ENCODE measurements at places on chromosomes 2 and 18.
A peak's percentile ranks its signal among the peaks of the same experiment; 100 is the strongest.

DNA sequence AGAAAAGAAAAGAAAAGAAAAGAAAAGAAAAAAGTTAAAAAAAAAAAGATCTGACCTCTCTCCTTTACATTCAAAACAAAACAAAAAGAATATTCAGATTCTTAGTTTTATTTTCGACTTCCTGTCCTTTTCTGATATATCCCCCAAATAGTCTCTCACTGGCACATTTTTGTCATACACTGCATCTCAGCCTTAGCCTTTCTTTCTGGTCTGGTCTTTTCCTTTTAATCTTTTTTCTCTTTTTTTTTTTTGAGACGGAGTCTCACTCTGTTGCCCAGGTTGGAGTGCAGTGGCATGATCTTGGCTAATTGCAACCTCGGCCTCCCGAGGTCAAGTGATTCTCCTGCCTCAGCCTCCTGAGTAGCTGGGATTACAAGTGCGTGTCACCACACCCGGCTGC is 1.6 kb upstream of the RIOK3 start:
- DNase-seq, result no peak

GRCh38 chr2:129103936-129104878 is 785.5 kb upstream of the HS6ST1 start:
- no peak for DNase-seq

- no peak for DNase-seq
Measured at GRCh38 chr18:26802330-26803200, 62.9 kb downstream of the AQP4 start.

GRCh38 chr2:41595240-41595639 is 452.6 kb upstream of the PKDCC start:
- DNase-seq, result peak; percentile 38

- peak; percentile 40 for DNase-seq
Measured at GRCh38 chr18:73283032-73283431, 415.2 kb upstream of the NETO1 start.

- no peak for DNase-seq
Measured at GRCh38 chr2:181814057-181814491, 77.5 kb upstream of the ITPRID2 start.

- DNase-seq, result no peak
Measured at GRCh38 chr2:635687-636621, 41.3 kb downstream of the TMEM18 start.

DNA sequence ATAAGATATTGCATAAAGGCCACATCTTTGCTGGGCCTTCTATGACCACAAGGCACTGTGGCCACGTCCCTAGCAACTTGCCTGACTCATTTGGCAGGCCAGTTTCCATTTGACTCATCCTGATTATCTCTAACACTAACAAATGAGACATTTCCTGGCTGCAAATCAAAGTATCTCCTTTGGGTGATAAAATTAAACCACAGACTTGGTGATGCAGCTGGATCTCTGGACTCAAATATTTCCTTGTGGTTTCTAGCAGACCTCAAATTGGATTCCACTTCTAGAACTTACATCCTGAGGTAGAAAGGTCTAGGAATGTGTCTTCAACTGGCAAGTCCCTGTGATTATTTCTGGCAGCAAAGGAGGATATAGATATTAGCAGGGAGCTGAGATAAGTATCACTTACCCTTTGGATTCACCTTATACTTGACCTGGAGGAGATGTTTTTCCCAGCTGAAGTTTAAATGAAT is 167.9 kb upstream of the NXPH2 start:
- DNase-seq, result peak; percentile 98

- no peak for DNase-seq
Measured at GRCh38 chr2:44722026-44722625, 219.4 kb upstream of the SIX3 start.

- DNase-seq, result no peak
Measured at GRCh38 chr18:32135625-32136024, 44.0 kb downstream of the RNF138 start.

GRCh38 chr18:7447318-7448028 is 119.6 kb upstream of the PTPRM start:
- peak; percentile 13 for DNase-seq

DNA sequence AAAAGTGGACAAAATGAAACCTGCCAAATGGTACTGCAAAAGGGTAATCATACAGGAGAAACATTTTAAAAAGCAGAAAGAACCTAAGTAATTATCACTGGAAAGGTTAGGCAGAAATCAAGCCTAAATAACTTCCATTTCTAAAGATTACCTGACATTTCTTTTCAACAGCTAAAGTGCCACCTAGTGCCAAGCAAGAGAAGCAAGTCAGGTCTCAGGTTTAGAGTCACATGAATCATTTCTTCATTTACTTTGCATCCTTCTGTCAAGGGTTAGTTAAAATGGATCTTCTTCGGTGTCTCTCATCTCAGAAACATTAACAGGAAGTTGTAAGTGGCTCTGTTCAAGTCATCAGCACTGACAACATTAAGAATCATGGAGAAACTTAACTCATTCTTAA is 90.3 kb downstream of the AKAIN1 start:
- DNase-seq, result no peak

DNA sequence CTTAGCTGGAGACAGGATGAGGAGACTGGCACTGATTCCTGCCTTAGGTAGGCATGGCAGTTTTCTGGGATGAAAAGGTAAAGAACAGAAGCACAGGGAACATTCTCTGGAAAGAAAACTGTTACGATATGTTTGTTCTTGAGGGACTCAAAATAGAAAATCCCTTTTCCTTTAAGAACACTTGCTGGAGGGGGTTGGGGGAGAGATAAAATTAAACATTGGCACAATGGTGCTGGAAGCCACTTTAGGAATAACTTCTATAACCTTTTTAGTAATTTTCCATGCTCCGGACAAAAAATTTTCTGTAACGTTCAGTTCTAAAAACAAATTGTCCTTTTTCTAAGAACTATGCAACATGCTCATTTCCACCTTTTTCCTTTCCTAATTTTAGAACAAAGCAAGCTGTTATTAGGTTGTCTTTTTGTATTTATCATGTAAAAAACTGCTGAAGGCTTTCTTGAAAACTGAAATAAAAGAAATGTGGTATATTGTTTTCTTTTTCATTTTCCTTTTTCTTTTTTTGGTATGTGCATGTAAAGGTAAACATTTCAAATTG is 343.8 kb downstream of the EPHA4 start:
- DNase-seq, result no peak

DNA sequence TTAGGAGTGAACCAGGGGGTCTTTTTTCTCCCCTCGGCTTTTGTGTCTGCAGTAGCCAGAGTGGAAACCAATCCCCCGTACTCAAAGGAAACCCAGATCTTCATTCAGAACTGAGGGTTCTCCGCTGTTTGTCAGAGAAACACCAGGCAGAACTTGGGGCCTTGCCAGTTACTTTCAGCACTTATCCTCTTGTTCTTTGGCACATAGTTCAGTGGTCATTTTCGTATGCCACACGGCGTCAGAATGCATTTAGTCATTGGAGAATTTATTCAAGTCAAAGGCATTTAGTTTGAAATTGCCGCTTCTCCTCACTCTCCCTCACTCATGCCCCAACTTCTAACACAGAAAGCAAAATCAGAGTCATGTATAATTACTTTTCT is 102.9 kb downstream of the CABLES1 start:
- no peak for DNase-seq

DNA sequence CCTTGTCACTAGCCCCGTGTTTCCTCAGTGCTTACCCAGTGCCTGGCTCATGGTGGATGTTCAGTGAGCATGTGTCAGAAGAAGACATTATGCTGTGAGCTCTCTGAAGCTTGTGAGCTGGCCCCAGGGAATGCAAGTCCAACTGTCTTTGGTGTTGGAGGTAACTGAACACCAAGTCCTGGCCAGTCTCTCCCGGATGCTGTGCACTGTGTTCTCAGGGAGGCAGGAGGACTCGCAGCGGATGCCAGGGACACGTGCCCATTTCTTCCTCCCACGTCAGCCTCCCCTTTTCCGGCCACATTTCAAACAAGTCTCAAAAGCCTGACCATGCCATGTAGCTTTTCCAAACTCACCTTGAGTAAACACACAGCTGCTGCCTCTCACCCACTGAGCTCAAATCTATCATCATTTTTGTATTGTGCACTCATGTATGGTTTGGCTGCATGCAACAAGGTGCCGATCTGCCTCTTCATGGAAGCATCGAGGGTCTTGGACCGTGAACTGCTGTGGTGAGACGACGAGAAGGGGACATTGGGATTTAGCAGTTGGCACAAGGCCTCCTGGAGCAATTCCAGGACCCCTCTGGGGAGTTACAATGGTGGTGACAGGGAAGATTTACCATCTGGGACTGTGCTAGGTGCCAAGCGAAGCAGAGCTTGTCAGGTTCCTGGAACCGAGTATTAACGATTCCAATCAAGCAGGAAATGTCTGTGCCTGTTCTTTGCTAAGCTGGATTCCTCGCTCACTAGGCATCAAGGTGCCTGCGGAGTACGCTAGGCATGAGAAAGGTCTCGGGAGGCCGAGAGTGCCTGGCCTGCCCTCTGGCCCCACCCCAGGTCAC is 44.4 kb upstream of the MGAT4A start:
- DNase-seq, result no peak

DNA sequence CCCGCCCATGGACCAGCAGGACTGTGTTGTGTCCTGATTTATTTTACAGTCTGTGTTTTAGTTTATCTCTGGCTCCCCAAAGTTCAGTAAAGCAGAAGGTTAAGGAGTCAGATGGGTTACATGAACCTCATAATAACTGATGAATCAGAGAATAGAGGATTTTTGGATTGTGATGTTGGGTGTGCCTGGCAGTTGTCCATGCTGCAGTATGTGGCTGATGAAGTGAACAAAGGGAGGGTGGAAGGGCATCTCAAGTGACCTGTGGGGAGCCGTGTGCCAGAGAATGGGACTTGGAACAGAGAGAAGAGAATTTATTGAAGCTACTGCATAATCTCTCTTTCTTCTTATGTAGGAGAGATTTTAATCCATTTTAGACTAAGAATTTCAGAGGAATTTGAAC is 145.5 kb downstream of the MAP4K4 start:
- no peak for DNase-seq

- peak; percentile 98 for DNase-seq
Measured at GRCh38 chr2:72115110-72116080, 32.3 kb downstream of the CYP26B1 start.

DNA sequence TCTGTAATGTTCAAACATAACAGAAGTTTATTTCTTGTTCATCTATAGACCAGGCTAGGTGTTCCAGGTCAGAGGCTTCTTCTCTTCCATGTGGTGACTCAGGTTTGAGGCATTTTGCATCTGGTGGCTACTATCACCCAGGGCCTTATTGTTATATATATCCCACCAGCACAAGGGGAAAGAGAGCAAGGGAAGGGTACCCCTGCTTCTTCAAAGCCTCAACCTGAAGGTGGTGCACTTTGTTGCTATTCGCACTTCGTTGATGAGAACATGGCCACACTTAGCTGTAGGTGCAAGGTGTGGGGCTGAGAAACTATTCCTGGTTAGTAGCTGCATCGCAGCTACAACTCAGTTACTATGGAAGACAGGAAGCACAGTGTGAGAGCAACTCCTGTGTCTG is 27.4 kb upstream of the SLC3A1 start:
- no peak for DNase-seq

- peak; percentile 2 for DNase-seq
Measured at GRCh38 chr18:61679836-61680235, 213.0 kb downstream of the RNF152 start.

- DNase-seq, result no peak
Measured at GRCh38 chr2:234874347-234875046, 77.3 kb upstream of the SH3BP4 start.

DNA sequence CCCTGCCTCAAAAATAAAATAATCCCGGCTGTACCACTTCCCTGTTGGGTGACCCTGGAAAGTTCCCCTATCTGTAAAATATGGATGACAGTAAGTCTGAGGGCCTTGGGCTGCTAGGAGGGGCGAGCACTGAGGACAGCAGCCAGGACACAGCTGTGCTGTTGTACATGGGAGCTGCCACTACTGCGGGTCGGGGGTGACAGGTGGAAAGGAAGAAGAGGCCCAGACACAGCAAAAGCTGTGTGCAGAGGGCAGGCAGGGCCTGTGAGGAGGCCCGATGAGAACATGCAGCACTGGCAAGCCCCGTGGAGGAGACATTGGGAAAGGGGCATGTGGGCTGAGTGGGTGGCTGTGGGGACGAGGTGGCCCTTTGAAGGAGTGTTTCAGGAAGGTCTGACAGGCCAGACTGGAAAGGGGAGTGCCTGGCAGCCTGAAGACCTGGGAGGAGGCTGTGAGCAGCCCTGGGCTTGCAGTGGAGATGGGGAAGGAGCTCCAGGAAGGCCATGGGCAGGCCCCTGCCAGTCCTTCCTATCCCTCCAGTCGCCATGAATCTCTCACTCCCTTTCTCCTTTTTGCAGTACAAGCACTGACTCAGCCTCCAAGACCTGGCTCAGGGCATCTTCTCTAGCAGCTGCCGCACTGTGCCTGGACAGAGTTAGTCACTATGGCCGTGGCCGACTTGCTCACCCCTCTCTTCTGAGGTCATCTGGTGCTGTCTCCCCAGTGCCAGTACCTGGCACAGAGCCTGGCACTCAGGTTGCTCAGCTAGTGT is 28.9 kb upstream of the SEMA4C start:
- peak; percentile 68 for DNase-seq

DNA sequence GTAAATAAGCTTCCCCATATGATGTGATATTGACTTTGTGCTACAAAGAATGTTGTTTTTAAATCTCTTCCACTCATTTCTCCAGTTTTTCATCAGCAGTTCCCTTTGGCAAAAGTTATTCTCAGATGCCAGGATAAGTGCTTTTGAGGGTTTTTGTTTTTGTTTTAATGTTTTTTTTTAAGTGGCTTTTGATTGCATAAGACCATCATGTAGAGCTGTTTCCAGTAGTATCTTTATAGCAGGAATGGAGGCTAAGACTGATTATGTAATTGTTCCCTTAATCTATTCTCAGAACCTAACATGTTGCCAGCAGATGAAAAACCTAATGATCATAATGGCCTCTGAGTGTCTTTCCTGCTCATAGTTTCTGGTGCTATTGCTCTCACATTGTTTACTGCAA is 77.9 kb downstream of the CABLES1 start:
- DNase-seq, result no peak

DNA sequence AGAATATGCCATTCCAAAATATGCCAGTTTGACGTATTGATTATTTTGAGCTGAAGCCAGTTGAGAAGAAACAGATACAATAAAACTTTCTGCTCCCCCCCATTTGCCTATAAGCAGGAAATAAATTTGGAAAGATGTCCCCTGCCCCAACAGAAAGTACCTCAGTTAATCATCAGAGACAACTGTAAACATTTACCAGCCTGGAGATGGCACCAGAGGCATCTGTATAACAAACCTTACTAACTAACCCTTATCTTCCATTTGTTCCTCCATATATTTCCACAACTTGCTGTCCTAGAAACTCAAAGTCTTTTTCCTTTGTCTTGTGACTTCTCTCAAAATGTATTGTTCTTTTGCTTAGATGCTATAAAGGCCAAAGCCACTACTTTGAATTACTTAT is 93.8 kb downstream of the AKAIN1 start:
- DNase-seq, result no peak

GRCh38 chr2:96503637-96504243 is 1.4 kb downstream of the NEURL3 start:
- no peak for DNase-seq

All from mammary epithelial cell (primary cell).